Epithelial cell of prostate (primary cell): ENCODE measurements at places on chromosomes 5 and 9.

GRCh38 chr5:22852807-22853660 is at the start of gene CDH12:
Gene CDH12 (minus strand): TSS chr5:22853344.
- DNase-seq: no peak

- no peak for DNase-seq
Measured at GRCh38 chr9:2019723-2020122, 4.6 kb downstream of the SMARCA2 start.

- DNase-seq: no peak
Measured at GRCh38 chr9:134316449-134317160, 9.7 kb upstream of the RXRA start.

GRCh38 chr9:103789686-103790085 is 304.4 kb upstream of the SMC2 start:
- DNase-seq: no peak

DNA sequence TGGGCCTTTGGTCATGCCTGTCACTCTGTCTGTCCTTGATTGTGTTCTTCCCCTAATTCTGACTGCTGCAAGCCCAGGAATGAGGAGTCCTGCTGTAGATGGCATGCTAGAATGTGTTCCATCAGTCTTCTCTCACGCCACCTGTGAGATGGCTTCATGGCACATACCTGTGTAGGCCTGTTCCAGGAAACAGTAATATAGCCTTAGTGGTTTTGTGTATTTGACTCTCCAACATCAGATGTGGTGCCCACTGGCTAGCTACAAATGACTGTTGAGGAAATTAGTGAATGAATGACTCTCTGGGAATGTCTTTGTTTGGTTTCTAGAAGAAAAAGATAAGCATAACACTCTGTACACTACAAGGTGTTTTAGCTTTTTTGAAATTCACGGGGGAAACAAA is 367.5 kb downstream of the KDM4C start:
- no peak for DNase-seq

GRCh38 chr9:35495984-35496383 is 6.1 kb downstream of the RUSC2 start:
- DNase-seq: no peak

DNA sequence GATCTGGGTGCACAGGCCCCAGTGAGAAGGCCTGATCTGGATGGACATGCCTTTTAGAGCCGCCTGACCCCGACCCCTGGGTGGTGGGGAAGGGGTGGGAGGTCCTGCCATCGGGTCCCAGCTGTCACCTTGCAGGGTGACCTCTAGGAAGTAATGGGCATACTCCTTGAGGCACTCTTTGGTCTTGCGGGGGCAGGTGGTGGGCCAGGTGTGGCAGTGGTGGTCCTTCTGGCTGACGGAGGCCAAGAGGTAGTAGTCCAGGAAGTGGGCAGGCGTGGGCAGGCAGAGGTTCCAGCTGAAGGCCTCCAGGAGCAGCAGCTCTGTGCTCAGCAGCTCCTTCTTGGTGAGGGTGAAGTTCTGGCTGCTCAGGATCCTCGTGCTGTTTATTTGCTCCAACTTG is 30.0 kb downstream of the FABP6 start:
- no peak for DNase-seq

DNA sequence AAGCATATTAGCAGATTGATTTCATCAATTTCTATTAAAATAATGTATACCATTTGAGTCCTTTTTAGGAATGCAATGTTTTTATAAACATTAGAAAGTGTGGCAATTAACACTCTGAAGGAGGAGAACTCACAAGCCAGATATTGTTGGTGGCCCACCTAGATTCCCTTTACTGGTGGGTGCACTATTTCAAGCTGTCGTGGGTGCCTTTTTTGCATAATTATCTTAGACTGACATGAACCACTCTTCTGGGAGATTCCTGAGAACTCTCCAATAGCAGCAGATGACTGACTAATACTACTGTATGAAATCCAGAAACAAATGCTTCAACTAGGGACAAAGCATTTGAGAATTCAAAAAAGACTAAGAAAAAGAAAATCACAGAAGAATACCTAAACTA is 526.0 kb downstream of the CDH18 start:
- no peak for DNase-seq

DNA sequence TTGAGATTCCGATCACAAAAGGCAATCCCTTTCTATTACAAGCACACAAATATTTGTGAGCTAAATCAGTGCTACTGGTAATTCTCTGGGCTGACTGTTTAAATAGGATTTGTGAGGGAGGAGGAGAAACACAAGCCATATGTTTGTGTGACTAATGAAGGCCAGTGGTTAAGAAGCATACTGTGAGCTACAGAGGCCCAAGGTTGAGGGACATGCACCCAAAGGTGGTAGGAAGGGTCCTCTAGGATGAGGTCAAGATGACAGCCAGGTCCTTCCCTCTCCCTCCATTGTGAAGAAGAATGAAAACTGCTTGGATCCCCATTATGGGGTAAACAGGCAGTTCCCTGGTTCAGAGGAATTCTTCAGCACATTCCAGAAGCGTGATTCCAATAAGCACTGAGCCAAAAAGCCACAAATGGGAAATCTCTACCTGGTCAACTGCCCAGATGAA is 83.9 kb downstream of the SPOCK1 start:
- peak; percentile 29 for DNase-seq

DNA sequence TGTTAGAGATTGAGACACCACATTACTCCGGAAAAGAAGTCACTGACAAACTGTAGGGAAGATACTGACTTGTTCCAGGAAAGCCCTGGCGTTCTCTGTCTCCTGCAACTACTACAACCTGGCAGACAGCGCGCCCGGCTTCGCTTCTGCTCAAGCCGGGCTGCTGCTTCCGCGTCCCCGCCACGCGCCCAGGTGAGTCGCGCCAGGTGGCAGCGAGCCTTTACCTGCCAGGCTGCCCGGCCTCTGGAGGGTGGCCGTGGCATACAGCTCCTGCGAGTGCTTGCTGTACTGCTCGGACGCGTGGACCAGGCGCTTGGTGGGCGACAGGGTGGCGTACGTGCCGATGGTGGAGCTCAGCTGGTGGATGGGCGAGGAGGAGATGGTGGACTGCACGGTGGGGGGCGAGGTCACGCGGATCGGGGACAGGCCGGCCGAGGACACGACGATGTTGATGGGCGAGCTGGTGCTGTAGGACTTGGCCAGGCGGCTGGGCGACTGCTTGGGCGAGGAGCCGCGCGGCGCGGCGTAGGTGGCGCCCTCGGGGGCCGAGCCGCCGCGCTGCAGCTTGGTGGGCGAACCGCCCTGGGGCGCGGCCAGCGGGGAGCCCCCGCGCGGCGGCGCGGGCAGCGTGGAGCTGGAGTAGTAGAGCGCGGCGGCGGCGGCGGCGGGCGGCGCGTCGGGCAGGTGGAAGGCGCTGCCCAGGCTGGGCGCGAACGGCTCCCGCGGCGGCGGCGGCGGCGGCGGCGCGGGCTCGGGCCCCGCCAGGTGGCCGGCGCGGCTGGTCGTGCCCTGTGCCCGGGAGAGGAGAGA is 519.6 kb downstream of the CTNND2 start:
- no peak for DNase-seq

DNA sequence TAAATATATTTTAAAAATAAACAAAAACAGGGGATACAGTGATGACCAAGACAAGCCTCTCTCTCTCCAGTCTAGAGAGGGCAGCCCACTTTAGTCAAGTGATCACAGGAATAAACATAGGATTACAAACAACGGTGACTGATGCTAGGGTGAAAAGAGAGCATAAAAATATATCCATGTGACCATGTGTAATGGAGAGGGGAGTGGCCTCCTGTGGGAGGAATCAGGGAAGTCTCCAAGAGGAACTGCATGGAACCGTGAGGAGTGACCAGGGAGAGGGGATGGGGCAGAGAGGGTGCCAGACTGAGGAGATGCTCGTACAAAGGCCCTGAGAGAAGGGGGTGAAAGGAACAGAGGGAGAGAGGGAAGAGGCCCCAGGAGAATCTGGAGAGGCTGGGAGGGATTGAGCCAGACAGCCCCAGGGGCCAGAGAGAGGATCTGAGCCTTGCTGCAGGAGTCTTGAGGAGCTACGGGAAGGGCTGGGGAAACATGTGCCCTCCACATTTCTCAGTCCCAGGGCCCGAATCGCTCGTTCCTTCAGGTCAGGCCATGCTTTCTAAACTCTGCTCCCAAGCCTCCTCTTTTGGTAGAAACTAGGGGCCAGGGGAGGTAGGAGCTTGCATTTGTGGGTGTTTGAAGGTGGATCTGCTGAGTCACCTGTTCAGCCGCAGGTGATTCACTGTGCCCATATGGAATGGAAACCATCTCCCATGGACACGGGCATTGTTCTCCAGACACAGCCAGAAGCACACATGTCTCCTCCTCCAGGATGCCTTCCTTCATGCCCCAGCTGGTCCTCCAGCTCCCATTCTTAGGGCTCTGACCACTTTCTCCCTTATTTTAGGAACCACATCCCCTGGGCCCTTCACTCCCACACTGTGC is 63.8 kb downstream of the PAX5 start:
- no peak for DNase-seq

GRCh38 chr5:72465601-72466563 is 41.3 kb downstream of the ZNF366 start:
- no peak for DNase-seq

DNA sequence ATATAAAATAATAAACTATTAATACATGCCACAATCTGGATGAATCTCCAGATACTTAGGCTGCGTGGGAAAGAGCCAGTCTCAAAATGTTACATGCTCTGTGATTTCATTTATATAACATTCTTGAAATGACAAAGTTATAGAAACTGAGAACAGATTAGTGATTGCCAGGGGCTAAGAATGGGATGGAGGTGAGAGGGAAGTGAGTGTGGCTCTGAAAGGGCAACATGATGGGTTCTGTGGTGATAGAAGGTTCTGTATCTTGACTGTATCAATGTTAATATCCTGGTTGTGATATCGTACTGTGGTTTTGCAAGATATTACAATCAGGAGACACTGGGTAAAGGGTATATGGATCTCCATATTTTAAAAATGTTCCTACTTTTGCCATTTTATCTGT is 50.7 kb downstream of the SPEF2 start:
- no peak for DNase-seq

DNA sequence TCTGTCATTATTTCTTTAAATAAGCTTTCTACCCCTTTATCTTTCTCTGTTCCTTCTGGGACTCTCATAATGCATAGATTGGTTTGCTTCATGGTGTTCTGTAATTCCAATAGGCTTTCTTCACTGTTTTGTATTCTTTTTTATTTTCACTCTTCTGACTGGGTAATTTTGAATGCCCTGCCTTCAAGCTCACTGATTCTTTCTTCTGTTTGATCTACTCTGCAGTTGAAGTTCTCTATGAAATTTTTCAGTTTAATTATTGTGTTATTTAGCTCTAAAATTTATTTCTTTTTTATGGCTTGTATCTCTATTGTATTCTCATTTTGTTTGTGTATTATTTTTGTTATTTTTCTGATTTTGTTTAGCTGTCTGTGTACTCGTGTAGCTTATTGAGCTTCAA is 89.3 kb upstream of the SLCO4C1 start:
- no peak for DNase-seq

DNA sequence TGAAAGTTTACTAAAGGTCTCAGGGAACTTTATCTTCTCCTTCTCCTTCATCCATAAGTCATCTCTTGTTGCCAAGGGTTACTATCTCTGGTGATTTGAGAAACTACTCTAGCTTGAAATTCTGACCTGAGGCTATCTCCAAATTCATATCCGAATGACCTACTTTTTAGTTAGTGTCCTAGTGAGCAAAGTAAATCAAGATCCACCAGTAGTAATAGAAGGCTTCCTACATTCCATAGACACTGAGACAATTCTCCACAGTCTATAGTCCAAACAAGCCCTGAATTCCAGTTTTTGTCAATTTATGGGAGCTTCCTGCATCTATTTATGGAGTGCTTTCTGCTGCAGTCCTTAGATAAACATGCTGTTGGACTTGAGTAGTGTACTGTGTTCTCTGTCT is 5.0 kb downstream of the IL7R start:
- DNase-seq: no peak

DNA sequence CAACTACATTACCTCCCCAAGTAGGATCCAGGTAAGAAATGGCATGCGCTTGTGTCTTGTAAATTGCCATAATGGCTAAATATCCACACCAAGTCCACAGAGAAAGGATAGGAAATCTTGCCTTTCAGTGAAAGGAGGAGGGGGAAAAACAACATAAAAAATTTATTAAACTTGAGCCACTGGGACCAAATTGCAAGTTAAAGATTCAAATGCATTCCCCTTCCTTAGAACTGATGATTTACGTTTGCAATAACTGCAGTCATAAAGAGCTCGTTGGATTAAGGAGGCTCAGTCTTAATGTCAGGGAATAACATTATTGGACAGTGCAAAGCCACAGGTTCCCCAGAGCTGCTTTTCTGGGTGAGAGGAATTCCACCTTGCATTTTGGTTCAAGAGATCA is 92.6 kb upstream of the SARDH start:
- no peak for DNase-seq

DNA sequence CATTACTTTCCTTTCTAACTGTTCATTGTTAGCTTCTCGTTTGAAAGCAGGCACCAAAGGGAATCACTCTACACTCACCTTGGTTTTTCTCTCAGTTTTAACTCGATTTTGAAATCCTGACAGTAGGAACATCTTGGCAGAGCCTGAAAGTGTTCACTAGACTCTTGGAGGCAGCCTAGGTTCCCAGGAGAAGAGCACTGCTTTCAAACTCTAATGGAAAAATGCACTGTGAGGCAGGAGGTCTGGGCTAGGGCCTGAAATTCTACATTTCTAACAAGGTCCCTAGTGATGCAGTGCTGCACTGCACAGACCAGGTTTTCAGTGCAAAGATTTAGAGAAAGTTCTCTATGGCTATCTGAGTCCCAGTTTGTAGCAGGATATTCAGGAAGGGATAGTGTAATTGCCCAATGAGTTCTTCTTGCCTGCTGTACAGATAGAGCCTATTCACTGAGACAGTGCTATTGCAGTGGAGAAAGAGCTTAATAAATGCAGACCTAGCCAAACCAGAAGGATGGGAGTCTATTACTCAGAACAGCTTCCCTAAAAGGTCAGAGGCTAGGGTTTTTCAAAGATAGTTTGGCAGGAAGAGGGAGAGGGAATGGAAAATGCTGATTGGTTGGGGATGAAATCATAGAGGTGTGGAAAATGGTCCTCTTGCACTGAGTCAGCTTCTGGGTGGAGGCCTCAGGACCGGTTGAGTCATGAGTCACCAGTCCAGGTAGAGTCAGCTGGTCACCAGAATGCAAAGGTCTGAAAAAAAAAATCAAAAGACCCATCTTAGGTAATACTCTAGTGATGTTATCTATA is 153.9 kb downstream of the GPBP1 start:
- DNase-seq: peak; percentile 92

- no peak for DNase-seq
Measured at GRCh38 chr5:36602704-36603321, 3.6 kb upstream of the SLC1A3 start.

DNA sequence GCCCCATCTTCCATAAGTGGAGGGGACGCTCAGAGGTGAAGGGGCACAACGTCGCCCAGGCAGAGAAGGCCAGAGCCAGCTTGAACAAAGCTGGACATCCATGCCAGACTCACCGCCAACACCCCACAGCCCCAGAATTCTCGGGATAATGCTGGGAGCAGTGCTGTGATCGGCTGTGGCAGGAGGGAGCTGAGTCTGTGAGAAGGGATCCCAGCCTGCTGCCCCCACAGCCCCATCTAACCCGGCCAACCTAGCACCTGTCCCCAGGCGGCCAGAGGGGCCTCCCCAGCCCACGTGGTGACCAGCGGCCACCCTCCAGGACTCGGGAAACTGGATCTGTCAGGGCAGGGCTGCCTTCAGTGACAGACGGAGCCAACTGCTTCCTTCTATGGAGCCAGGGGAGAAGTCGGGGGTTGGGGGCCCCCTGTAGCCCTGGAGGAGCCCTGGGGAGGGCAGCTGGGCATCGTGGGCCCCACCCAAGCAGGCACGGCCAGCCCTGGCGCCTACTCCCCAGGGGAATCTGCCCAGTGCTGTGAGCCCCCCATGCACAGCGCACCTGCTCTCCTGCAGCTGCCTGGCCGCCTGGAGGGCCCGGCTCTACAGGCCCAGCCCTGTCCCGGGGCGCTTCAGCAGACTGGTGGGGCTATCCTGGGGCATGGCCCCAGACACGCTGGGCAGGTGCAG is 6.0 kb downstream of the BRD3 start:
- no peak for DNase-seq
